CD4-positive, alpha-beta T cell treated with Interleukin-4 for 1 hour (primary cell): ENCODE measurements at places on chromosomes 16 and 17.
A peak's percentile ranks its signal among the peaks of the same experiment; 100 is the strongest.

DNA sequence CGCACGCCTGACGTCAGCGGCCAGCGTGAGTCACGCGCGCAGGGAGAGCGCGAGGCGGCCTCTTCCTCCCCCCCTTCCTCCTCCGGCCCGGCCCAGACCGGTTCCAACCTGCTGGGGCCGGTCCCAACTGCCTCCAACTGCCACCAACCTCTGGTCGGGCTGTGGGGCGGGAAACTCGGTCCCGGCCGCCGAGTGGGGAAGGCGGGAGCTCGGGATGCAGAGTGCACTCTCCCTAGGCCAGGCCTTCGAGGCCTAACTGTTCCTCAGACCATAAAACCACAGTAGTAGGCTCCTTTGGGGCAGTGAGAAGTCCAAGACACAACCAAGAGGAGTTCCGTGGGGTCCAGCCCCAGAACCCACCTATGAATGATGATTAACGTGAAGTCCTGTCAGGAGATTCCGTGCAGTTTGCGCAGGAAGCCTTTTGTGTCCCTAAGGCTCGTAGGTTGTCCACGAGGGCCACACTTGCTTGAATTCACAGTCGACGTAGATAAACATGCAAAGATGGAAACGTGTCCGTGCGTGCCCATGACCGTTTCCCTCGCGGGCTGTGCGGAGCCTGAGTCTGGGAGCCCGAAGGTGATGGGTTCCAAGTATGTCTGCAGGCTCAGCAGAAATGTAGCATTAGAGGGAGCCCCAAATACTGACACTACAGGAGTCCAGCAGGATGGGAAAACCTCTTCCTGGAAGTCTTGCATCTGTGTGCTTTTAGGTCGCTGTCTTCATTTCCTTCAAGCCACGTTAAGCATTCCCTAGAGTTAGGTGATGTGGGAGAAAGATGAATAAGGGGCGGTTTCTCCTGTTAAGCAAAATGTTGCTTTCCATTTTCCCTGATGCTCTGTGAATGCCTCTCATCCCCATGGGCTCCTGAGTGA lies 647 bp downstream of the UNK start:
- DNase-seq: peak; percentile 92

DNA sequence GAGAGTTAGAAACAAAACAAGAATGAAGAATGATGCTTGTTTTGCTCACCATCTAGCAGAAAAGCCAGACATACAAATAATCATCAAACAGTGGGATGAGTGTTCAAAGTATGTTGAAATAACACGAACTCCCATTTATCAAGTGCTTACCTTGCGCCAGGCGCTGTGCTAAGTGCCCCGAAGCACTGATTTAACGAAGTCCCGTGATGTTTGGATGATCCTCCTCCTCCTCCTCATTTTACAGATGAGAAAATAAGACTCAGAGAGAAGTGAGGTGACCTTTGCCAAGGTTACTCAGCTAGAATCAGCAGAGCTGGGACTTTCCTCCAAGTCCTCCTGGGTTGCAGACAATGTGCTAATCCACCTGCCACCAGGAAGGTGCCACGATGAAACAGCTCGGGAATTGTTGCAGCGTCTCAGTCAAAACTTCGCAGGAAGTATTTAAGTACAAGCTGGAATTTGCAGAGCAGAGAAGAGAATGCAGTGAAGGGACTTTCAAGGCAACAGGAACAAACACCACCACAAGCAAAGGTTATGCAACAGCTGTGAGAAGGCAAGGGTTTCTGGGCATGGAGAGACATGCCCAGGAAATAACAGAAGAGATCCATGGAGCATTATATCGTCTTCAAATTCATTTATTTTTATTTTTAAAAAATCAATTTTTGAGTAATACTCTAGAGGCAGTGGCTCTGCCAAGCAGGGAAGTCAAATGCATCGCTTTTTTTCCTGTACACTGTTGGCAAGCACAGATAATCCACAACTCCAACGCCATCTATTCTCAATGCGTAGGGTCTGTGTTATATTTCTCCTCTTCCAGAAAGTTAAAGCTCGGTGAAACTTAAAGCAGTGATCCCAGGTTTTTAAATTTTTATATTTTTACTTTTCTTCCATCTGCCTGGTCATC lies 11.1 kb downstream of the PRCD start:
- no peak for DNase-seq

DNA sequence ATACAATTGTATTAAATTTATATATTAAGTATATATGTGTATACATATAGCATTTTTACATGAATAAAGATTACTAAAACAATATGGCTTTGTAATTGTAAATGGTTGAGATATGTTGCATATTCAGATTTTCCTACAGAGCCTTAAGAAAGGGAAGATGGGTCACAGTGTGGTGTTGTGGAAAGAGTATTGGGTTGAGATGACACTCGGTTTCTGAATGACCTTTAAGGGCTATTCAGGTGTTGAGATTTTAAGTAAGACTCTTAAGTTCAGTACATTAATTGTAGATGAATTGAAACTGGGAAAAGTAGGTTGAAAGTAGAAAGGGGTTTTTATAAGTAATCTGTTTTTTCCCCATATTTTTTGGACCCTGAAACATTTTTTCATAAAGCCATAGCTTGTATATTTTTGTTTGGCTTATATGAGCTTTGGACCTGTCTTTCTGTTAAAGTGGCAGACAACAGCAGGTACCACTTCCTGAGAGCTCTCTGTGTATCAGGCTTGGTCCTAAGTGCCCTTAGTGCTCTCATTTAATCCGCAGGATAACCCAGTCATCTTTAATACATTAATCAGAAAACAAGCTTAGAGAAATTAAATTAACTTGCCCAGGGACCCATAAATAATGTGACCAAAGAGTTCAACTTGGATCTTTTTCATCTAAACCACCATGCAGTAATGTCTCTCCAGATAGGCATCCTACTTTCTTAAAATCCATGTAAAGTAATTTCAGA lies 48.5 kb upstream of the MRC2 start:
- no peak for DNase-seq

DNA sequence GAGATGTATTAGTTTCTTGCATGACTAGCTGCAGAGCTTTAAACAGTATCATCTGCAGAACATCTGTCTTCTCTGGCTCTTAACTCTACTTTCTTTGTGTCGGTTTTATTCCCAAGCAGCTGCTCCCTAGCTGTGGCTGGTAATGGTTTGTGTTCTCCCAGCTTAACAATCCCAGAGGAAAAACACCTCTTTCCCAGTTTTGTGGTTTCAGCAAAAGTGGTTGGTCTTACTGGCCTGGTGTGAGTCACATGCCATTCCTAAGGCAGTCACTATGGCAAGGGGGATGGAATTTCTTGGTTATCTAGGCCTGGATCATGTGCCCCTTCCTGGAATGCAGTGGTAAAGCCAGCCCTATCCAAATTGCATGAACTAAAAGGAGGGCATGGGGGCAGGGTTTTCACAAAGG lies 27.5 kb downstream of the OMG start:
- DNase-seq: no peak

- no peak for DNase-seq
These were observed 25.2 kb upstream of the SLC5A11 start for GRCh38 chr16:24820522-24820921.

- peak; percentile 14 for DNase-seq
These were observed 5.6 kb upstream of the HSBP1 start for GRCh38 chr16:83802135-83802534.

GRCh38 chr17:72588961-72589360 lies 468.1 kb downstream of the SOX9 start:
- DNase-seq: no peak

- no peak for DNase-seq
These were observed 18.4 kb downstream of the GLP2R start for GRCh38 chr17:9844153-9844552.

DNA sequence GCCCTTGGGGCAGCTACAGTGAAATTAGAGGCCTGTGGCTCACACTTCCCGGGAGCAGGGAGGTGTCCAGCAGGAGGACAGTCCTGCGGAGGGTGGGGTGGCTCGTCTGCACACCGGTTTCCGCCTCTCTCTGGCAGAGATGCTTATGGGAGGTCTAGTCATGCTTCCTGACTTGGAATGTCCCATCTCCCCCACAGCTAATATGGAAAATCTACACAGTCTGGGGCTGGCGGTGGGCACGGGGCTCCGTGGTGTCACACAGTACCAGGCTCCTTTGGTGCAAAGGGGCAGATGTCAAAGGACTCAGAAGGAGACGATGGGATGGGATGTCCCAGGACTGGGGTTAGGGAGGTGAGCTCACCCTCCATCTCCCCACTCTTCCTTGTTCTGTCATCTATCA lies 44.1 kb upstream of the DOC2B start:
- DNase-seq: no peak

DNA sequence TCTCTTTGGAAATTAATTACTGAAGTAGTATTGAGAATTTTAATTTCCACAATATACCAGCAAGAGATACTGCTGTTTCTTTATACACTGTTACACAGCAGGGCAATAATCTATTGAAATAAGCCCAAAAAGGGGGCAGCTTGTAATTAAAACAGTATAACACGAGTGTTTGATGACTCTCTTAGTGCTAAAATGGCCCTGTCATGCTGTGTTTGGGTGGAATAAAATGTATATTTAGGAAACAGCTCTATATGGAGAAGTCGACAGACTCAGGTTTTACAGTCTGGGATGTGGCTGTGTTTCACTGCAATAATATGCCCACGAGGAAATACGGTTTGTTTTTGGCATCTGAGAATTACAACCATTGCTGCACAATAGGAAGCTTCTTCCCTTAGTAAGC lies 537.7 kb upstream of the HSBP1 start:
- no peak for DNase-seq

DNA sequence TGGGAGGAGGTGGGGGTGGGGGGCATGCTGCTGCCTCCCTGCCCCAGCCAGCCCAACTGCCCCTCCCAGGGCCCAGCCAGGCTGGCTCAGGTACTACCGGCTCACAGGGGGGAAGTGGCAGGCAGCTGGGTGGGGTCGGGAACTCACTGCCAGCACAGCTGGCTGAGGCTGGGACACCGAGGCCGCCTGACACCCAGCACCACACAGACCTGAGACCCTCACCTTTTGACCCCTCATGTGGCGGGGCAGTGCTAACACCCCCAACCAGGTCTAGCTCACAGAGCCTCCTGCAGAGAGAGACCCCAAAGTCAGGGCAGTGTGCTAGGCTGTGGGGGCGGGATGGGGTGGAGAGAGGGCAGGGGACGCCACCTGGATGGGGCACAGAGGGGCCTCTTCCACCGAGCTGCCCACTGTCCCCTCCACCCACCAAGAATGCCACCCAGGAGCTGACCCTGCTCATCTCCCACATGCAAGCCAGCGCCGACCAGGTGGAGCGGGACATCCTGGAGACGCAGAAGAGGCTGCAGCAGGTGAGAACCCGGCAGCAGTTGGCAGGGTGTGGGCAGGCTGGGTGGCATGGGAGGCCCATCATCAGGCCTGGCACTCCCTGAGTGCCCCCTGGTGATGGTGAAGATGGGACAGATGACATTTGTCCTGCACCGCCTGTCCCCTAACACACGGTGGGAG lies 3.0 kb downstream of the EVPLL start:
- no peak for DNase-seq
